NCI-H1092 treated with DMSO at 0.1 percent for 48 hours (cell line): ENCODE measurements at places on chromosomes 3 and 15.
A peak's percentile ranks its signal among the peaks of the same experiment; 100 is the strongest.

- peak; percentile 8 for DNase-seq
Measured at GRCh38 chr3:150547045-150547741, 606 bp downstream of the EIF2A start.

DNA sequence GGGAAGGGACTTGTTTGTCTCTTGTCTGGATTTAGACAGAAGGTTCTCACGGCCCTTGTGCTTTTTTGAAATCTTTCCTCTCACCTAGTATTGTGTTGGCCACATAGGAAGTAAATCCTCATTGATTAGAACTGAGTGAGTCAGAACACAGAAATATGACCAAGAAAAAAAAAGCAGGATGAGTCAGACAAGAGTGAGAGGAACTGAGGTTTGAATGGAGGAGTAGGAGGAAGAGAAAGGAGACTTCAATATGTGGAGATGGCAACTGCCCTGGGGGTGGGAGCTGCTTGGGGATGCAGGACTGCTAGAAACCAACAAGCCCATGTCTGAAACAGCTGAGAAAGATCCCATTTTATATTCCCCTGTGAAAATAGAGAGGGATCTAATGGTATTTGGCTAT is 194.1 kb upstream of the ZBTB20 start:
- DNase-seq = no peak

DNA sequence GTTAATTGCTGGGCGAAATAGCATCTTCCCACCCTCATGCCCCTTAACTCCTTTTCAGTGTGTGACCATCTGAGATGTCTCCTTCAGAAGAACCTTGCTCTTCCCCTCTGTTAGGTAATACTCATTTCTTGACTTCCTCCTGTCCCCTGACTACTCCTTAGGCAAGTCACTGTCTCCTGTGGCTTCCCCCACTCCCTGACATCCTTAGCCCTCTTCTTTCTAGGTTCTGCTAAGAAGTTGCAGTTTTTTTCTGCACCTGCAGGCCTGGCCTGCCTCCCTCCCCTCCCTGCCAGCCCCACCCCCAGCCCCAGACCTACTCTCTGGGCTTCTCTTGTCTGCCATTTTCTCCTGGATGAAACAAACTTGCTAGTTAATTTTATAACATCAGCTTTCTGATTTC is 15.2 kb upstream of the EID1 start:
- no peak for DNase-seq

DNA sequence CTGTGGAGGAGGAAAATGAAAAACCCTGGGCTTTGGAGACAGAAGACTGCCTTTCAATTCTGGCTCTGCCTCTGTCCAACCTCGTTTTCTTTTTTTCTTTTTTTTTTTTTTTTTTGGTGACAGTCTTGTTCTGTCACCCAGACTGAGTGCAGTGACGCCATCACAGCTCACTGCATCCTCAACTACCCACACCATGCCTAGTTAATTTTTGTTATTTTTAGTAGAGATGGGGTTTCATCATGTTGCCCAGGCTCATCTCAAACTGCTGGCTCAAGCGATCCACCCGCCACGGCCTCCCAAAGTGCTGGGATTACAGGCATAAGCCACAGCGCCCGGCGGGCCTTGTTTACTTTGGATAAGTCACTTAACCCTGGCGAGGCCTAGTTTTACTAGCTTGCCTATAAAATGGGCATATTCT is 66.3 kb upstream of the SLC25A26 start:
- DNase-seq = no peak

- DNase-seq = no peak
Measured at GRCh38 chr3:12015627-12016026, 11.4 kb downstream of the SYN2 start.

DNA sequence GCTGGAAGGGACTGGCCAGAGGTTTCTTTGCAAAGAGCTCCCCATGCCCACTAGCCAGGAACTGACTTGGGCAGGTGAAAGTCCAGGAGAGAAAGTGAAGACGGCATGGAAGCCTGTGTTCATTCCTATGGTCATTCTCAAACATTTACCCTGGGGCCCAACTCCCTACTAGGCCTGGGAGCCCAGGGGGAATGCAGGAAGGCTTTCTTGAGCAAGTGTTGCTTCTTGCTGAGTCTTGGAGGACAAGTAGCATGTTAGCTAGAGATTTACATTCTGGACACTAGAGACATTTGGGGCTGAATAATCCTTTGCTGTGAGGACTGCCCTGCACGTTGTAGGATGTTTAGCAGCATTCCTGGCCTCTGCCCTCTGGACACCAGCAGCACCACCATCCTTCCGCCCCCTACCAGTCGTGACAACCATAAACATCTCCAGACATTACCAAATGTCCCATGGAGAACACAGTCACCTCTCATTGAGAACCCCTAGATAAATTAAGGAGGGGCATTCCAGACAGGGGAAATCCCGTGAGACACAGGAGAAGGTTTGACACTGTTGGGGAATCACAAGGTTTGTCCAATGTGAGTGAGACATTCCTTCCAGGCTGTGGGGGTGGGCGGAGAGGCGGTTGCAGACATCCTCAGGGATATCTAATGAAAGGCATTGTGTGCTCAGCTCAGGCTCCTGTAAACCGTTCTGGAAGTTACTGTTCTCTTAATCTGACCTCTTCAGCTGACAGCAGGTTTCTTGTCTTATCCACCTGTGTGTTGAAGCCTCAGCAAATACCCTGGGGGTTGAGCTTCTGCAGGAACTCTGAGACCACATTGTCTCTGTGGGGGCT is 236.2 kb downstream of the TLE3 start:
- DNase-seq = no peak

- DNase-seq = peak; percentile 58
Measured at GRCh38 chr3:1087066-1087560, 5.7 kb upstream of the CNTN6 start.

DNA sequence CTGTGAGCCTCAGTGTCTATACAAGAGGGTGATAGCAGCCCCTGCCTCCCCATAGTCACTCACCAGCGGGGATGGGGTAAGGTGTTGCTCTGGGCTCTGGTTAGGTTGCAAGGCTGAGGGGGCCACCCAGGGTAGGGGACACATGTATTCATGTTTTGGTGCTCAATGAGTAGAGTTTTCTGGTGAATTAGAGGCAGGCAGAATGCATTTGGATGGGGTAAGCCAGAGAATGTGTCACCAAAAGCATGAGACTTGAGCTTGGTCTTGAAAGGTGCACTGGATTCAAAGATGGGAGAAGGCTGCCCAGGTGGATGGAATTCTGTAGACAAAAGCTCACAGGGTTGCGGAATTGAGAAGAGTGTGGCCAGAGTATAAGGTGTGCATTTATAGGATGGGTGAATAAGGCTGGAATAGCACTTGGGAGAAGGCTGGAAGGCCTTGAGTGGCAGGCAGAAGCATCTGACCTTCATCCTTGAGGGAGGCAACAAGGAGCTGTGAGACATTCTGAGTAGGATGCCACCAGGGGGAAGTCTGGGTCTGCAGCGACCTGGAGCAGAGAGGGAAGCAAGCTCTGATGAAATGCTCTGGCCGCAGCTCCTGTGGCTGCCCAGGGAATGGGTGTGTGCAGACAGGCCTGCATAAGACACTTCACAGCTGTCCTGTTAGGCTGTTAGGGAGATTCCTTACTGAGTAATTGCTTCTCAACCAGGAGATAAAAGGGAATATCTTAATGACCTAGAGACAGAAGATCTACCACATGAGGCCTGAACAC is 149.6 kb downstream of the CHDH start:
- no peak for DNase-seq

- DNase-seq = no peak
Measured at GRCh38 chr3:183460081-183461055, 31.9 kb upstream of the MCF2L2 start.

- DNase-seq = no peak
Measured at GRCh38 chr3:24123596-24123995, 178.5 kb downstream of the NR1D2 start.

GRCh38 chr3:50475348-50475747 is 28.1 kb downstream of the CACNA2D2 start:
- DNase-seq = no peak

GRCh38 chr3:33663042-33663441 is 55.0 kb downstream of the CLASP2 start:
- no peak for DNase-seq

- no peak for DNase-seq
Measured at GRCh38 chr15:101100593-101101442, 151.0 kb downstream of the CHSY1 start.

DNA sequence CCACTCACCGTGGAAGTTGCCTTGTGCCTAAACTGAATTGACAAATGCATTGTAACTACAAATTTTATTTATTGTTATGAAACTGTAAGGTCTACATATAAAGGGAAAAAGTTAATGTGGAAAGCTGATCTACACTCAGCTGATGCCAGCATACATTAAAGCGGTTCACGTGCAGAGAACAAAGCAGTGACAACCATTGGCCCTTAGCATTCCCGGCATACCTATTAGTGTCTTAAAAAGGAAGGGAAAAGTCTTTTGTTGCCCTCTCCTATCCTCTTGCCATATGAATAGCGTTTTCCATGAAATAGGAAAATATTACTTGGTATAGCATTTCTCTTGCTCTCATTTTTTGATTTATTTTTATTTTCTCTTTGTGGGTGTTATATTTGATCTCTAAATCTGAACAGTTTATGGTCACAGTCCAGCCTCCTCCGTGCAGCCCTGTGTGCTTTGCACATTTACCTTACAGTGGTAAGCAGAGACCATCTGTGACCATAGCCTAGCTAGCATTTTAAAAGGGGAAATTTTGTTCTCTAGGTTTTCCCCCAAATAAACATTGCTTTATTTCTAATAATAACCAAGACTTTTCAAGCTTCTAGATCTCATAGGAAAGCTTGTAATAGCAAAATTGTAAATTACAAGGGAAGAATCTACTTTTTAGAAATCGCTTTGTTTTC is 89.7 kb upstream of the CGNL1 start:
- DNase-seq = no peak

DNA sequence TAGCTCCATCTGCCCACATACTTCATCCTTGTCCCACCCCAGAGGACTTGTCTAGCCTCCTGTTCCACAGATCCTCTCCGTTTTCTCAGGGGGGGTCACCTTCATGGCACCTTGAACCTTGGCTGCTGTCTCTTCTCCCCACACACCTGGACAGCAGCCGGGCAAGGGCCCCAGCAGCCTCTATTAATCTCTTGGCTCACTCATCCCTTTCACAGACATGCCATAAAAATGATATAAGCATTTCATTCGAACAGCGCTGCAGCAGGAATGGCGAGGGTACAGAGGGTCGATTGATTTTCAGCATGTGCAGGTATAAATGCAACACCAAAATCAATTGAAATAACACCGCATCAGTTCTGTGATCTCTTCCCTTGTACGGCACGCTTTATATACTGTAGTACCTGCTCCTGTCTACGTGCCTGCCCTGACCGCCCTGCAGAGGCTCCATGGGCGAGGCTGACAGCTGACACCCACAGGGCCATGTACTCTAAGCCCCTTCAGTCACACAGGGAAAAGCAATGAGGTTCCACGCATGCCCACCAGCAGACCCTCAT is 209.9 kb downstream of the NTRK3 start:
- DNase-seq = no peak

DNA sequence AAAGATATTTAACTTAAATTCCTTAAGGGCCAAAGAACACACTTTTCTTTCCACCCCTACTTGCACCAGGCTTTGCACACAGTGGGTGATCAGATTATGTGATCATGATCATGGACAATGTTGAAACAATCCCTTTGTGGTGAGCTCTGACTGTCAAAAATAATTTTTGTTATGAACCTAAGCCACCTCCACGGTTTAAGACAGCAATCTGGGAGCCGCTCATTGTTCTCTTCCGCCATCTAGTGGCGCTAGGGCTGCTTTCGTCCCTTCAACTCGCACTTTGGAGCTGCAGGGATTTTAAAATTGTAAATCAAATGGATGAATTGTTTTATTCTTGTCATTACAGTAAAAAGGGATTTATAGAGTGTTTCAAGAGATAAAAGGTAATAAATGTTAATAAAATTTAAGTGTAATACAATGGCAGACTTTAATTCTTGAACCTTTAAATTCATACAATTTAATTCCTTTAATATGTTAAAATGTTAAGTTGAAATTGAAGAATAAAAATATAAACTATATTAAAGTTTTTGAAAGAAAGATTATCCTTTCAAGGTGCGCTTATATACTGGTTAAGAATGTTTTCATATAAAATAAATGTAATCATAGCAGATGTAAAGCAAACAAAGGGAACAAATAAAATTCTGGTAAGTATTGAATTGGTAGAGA is 45.3 kb upstream of the ARL6 start:
- peak; percentile 74 for DNase-seq

- DNase-seq = no peak
Measured at GRCh38 chr3:71905426-71905825, 120.5 kb upstream of the PROK2 start.

DNA sequence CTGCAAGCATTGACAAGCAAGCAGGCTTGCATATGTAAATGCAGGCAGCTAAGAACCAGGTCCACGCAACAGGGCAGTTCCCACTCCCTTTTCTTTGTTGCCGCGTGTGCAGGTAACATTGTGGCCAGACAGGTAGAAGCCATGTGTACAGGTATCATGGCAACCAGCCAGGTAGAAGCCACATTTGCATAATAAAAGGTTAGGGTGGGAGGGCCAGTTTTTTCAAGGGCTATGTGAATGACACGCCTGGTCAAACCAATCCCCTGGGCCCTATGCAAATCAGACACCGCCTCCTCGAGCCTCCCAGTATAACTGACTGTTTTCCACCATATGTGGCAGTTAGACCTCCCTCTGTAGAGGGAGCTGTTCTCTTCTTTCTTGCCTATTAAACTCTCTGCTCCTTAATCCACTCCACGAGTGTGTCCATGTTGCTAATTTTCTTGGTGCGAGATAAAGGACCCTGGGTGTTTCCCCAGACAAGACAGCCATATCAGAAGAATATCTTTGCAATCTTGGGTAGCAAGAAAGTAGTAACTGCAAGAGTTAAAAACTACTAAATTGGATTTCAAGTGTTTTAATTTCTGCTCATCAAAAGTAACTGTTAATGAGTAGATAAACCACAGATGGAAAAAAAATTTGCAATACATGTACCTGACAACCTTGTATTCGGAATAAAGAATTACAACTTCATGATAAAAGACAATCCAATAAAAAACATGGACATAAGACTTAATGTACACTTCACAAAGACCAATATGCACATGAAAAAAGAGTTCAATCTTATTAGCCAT is 21.8 kb downstream of the PCOLCE2 start:
- DNase-seq = no peak

DNA sequence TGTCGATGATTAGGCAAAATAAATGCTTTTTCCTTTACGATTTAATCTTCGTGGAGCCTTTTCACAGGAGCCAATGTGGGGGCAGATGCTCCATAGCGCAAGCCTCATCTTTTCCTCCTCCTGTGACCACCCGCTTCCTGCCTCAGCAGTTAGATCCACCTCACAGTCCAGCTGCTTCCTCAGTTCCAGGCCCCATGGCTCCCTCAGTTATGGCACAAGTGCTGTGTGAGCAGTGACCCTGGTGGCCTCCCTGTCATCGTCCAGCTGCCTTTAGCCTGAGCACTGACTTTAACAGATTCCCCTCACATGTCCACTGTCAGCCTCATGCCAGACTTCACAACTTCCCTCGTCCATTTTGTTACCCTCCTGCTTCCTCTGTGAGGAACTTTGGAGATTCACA is 424.6 kb upstream of the GBE1 start:
- no peak for DNase-seq

DNA sequence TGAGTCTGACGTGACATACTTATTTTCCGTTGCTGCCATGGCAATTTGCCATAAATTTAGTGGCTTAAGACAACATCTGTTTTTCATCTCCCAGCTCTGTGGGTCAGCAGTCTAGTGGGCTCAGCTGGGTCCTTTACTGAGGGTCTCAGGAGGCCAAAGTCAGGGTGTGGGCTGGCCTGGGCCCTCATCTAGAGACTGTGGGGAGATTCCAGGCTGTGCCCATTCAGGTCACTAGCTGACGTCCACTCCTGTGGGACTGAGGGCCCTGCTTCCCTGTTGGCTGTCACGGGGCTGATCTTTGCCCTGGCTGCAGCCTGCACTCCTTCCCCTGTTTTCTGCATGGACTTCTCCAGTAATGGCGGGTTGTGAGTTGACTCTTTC is 19.1 kb downstream of the FGD5 start:
- DNase-seq = no peak
